SJSA1 (cell line): ENCODE measurements at places on chromosomes 7 and 10. TPM values are rescaled to one million over a fixed set of nuclear protein-coding genes. Genes with fewer than 3 reads are reported as not detected.

DNA sequence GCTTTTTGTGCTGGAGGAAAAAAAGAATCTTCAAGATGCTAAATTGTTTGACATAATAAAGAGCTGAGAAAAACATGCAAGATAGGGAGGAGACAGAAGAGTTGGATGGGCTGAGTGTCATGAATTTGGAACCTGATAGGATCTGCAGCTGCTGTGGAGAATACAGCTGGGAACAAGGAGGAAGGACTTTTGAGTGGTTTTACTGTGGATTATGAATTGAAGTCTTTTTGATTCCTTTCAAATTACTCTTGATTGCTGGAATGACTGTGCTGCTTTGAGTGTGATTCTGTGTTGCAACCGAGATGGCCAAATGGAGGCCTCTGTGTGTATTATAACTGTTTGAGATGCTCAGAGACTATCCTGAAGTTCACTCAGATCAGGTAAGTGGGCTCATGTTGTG is 4.0 kb downstream of the EFCAB10 start:
- no peak for DNase-seq

DNA sequence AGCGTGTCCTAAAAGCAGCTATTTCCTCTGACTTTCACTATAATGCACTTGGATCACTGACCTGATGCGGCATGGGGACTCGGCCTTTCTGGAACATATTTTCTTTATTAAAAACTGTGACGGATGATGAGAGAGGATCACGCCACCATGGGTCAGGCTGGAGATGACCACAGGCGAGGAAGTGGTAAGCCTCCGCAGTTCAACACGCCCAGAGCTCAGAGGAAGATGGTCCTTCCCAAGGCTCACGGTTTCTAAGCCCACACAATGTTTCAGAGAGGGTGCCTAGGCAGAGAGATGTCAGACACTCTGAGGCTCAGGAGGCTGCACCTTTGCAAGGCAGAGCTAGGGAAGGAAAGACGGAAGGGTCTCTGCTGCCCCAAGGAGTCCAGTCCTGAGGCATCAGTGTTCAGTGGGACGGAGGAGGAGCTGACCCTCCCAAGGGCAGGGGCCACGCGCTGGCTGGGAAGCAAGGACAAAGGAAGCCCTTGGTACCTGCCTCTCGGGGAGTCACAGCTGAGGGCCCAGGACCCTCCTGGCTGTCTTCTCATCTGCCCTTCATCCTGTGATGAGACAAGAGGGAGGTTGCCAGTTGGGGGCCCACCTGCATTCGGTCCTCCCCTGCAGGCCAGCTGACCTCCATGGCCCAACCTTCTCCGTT is 9.5 kb downstream of the CHST15 start:
- DNase-seq, result no peak

DNA sequence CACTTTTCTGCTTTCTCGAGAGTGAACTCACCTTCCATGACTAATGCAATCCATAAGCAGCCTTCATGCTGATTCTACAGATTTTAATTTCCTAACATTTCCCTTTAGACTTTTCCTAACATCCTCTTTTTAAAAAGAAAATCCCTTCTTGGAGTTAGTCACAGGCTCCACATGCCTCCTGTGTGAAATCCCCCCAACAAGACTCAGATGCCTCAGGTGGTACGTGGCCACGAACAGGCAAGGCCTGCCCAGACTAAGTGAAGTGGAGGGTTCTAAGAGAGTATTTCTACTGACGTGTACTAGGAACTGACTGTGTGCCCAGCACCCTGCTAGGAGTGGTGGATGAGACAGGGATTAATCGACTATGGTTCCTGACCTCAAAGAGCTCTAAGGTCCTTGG is 125.9 kb upstream of the HPS1 start:
- no peak for DNase-seq

- DNase-seq, result no peak
Observed at GRCh38 chr10:21749788-21750187, 215.8 kb downstream of the MLLT10 start.

Gene NXPH1
- total RNA-seq, result not detected in 2 replicates

DNA sequence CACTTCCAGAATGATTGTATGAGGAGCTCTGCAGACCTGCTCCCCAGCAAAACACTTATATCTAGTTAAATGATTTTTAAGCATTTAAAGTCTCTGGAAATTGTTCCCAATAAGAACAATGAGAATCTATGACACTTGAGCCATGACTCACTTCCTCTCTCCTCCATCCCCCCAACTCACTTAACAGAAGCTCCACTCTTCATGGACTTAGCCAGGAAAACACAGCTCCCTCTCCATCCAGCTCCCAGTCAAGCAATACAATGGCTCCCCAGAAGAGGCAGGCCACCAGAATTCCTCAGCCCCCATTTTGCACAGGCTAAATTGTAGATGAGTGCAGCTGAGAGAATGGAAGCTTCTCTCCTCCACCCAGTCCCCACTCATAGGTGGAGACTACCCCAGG is 27.0 kb downstream of the AOC1 start:
- DNase-seq, result no peak

GRCh38 chr10:133405844-133406527 is 12.0 kb downstream of the MTG1 start:
- no peak for DNase-seq

DNA sequence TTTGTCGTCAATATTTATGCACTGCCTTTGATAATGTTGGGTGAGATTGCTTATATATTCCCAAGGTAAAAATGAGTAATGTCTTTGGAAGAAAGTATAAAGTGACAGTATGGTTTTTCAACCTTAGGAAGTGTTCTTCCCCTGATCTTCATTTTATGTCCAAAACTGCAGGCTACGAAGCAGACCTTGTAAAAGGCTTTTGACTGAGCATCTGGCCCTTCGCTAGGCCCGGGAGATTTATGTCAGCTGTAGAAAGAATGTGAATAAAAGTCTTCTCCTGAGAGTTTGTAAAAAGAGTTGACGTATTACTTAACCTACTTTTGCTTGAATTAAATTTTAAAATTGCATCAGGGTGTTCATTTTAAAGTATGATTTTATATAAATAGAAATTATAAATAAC is 116.8 kb downstream of the CPED1 start:
- DNase-seq, result no peak

- no peak for DNase-seq
Observed at GRCh38 chr10:97144297-97144696, 41.5 kb downstream of the SLIT1 start.

Gene ZNF736
- total RNA-seq, result 0.06 and 0.68 TPM in 2 replicates

DNA sequence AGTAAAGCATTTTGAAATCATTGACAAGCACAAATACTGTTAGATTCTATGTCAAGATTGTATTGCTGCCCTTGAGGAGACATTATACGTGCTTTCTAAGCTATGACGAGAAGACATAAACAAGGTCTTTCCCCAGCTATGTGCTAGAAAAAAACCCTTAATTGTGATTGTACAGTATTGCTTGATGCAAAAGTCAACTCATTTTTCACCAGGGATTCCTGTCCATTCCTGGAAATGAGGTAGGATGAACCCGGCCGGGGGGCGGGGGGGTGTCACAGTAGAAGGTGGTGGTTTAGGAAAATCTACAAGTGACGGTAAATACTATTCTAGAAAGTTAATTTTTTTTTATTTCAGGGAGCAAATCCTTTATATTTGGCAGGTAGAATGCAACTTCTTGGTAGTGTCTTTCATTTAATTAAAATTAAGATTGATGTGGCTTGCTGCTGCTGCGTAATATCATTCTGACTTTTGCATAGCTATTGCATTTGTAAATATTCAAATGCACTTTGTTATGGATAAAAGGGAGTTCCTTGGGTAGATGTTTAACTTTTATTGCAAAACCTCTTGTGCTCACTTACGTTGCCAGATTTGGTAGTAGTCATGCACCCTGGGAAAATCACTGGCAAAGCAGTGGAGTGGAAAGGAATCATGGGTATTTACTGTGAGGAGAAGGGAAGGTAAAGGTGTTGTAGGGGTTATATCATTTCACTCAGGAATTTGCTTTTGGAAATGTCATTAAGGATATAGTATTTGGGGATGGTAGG is 164.4 kb upstream of the PRPS1L1 start:
- no peak for DNase-seq

Gene TMEM130
- total RNA-seq, result 0.72 and 1.1 TPM in 2 replicates

- no peak for DNase-seq
Observed at GRCh38 chr7:42720991-42721796, 190.7 kb downstream of the C7orf25 start.

DNA sequence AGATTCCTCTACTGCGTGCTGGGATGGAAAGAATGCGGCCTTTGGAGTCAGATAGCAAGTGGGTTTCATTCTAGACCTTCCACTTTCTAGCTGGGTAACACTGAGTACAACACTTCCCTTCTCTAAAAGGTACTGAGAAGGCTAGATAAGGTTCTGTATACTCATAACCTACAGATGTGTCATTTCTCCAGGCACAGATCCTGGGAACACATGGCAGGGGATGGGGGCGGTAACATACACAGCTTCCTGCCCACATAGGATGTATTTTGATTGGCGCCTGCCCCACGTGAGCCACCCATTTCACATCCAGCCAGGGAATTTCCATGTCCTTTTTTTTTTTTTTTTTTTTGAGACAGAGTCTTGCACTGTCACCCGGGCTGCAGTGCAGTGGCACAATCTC is 31.8 kb downstream of the KLRG2 start:
- no peak for DNase-seq

Gene MBL2
- not detected in 2 replicates for total RNA-seq

- DNase-seq, result no peak
Observed at GRCh38 chr10:48399551-48399950, 93.1 kb downstream of the MAPK8 start.

DNA sequence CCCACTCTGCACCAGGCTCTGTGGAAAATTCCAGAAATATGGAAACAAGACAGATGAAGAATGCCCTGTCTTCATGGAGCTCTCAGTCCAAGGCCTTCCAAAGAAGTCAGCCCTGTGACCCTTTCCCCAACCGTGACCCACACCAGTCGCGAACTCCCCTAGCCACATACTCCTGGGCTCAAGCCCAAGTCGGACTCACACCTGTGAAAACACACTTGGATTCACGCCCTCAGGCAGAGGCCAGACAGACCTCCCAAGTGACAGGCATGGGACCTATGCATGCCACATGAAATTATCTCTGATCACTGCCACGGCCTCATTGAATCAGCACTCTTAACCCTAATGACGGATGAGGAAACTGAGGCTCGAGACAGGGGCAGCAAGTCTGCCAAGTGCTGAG is 42.5 kb downstream of the ZCCHC24 start:
- no peak for DNase-seq

Gene STK17A
- 47.0 and 49.5 TPM in 2 replicates for total RNA-seq

- no peak for DNase-seq
Observed at GRCh38 chr10:108597031-108597430, 1326.3 kb downstream of the XPNPEP1 start.

DNA sequence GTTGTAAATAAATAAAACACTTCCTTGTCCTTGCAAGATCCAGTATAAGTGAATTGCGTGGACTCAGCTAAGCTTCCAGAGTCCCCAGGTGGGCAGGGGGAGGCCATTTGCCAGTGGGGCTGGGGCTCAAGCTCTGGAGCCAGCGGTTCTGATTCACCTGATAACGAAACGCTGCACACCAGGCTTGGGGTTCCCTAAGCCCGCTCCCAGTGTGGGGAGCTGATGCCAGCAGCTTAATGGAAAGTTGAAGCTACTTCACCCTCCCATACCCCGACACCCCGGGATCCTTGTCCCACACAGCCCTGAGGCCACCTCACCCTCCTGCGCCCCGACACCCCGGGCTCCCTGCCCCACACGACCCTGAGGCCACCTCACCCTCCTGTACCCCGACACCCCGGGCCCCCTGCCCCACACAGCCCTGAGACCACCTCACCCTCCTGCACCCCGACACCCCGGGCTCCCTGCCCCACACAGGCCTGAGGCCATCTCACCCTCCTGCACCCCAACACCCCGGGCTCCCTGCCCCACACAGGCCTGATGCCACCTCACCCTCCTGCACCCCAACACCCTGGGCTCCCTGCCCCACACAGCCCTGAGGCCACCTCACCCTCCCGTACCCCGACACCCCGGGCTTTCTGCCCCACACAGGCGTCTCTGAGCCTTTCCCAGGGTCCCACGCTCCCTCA is 30.8 kb downstream of the FKBP6 start:
- DNase-seq, result no peak

DNA sequence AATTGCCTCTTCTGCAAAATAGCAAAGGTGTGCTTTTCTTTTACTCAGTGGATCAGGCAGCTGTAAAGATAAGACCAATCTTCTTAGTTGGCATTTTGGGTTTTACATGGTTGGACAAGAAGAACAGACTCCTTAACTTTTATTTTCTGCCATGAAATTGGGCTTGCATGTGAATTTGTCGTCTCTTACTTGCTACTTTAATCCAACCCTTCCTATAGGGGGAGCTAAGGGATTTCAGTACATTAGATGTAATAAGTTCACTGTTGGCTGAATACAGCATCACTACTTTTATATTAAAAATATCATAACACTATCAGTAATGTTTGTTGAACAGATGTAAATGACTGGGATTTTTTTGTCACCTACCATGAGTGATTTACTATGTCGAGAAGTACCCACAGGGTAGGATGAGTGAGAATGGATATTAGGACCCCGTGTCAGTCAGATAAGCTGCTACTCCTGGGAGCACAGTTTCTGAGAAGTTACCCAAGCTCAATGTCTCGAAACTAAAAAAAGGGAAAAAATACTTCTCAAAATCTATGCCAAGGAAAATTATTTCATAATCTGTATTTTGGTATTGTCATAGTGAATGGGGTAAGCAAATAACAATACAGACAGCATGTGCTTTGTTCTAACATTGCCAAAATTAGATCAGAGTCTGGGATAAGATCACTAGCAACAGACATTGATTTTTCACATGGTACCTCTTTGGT is 127.4 kb upstream of the AGR3 start:
- DNase-seq, result no peak

Gene LLCFC1
- total RNA-seq, result not detected in 2 replicates

- no peak for DNase-seq
Observed at GRCh38 chr7:150737265-150738055, at the start of gene GIMAP5. TSS of gene GIMAP5 (plus strand) at chr7:150737418. CDS start at chr7:150740885, 3,467 bp downstream.

DNA sequence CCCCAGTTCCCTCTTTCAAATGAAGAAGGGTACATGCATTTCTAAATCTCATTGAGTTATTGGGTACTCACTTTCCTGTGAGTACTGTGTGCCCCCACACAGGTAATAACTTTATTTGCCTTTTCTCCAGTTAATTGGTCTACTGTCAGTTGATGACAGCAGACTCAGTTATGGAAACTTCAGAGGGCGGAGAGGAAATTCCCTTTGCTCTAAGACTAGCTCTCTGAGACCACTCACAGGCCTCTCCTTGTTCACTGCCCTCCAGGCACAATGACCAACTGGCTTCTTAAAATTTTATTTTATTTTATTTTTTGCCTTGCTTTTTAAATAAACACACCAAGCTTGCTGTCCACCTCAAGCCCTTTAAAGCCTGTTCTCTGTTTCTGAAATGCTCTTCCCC is 235.8 kb upstream of the AOAH start:
- no peak for DNase-seq

Gene UNCX
- not detected in 2 replicates for total RNA-seq

Gene SH2D4B
- 0.08 TPM in 1 of 2 replicates, not detected in the other for total RNA-seq

- no peak for DNase-seq
Observed at GRCh38 chr10:80496555-80497172, 41.0 kb upstream of the SH2D4B start.
